ENCODE measurements at places on chromosomes 5 and 9.
A peak's percentile ranks its signal among the peaks of the same experiment; 100 is the strongest.

- DNase-seq, result peak; percentile 65
Measured at GRCh38 chr5:134874831-134875655, 872 bp downstream of the TXNDC15 start.

GRCh38 chr5:66710557-66711088 lies 114.4 kb downstream of the MAST4 start:
- peak; percentile 13 for DNase-seq

- DNase-seq, result no peak
Measured at GRCh38 chr5:5473226-5473625, 50.7 kb downstream of the ICE1 start.

GRCh38 chr5:95075111-95075510 lies 209.8 kb downstream of the MCTP1 start:
- DNase-seq, result no peak

- no peak for DNase-seq
Measured at GRCh38 chr9:83937861-83938455, 16.7 kb upstream of the KIF27 start.

DNA sequence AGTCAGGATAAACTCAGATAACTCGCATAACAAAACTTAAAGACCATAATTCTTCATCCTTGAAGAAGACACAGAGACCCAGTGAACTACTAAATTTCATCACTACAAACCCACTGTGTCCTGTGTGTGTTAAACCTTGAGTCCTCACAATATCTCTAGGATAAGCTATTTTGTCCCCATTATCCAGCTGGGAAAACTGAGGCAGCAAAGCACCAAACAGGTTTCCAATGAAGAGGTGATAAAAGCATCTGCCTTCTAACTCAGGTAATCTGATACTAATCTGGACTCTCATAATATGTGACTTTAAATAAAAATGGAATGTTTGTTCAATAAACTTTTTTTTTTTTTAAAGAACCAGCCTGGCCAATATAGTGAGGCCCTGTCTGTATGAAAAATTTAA lies 62.7 kb upstream of the PPP2CA start:
- no peak for DNase-seq

GRCh38 chr9:114452219-114453165 lies 52.8 kb downstream of the WHRN start:
- no peak for DNase-seq

DNA sequence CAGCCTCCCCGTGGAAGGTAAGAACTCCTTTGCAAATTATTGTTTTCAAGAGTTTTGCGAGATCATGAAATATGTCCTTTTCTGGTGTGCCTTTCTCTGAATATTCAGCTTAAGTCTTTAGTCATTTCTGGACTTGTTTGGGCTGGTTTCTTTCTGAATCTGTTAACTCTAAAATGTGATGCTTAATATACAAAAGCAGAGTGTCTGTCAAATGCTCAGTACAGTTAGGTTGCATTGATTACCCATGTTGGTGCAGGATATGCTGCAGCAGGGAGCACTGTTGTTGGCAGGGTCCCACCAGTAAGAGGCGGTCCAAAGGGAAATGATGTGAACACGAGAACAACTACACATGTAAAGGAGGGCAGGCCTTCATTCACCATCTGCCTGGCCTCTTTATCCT lies 47.7 kb downstream of the SPTAN1 start:
- no peak for DNase-seq

- no peak for DNase-seq
Measured at GRCh38 chr5:135131801-135132680, 98.0 kb upstream of the PITX1 start.

DNA sequence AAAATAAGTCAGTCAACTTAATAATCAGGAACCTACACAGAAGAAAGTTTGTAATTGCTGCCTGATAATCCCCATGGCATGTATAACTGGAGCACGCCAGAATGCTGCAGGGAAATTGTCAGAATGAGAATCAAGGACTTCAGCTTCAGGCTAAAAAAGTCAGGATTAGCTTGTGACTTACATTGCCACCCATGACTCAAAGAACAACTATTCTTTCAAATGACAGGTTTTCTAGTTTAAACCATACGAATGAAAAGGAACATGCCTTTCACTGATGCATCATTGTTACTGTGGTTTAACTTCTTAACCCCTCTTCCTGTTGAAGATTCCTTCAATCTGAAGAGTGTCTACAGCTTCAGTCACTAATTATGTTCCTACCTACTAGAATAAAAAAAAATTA lies 112.4 kb downstream of the ISL1 start:
- peak; percentile 37 for DNase-seq

GRCh38 chr9:110809038-110809595 lies 140.5 kb downstream of the MUSK start:
- DNase-seq, result no peak

GRCh38 chr5:54516051-54516655 lies 1.4 kb upstream of the SNX18 start:
- no peak for DNase-seq

GRCh38 chr9:105282870-105283621 lies 38.6 kb downstream of the SLC44A1 start:
- no peak for DNase-seq

DNA sequence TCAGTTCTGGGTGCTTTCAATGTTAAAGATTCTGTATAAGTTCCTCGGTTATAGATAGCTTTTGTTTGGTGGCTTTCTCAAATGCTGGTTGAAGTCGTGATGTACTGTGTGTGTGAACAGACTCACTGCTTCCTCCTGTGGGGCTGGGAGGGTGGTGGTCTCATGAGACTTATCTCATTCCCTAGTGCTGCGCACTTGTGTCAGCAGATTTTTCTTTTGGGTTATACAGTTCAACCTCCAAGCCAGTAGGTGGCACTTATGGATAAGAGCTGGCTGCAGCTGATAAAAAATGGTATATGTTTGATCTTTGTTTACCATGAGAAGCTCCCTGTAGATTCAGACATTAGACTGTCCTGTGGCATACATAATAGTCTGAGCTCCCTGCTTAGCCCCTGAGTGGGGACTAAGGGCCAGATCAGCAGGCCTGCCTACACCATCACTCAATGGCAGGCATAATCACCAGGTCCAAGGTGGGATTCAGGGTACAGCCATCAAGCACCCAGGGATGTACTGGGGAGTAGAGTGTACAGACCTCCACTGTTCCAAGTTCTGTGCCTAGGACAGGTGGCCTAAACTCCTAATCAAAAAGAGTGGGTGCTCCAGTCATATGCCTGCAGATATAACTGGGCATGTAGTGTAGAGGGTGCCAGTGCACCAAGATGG lies 174.2 kb downstream of the OXCT1 start:
- no peak for DNase-seq

DNA sequence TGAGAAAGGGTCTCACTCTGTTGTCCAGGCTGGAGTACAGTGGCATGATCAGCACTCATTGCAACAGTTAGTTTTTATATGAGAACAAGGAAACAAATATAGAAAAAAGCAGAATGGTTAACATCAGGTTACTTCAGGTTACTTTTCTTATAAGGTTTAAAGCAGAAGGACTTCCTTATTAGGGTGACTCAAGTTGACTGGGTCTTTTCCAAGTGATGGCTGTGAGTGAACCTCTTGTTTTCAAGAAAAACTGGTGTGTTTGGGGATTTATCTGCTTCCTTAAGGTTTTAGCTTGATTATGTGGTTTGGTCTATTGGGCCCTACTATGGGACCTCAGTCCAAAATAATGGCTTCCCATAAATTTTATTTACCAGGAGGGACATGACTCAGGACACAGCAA lies 99.2 kb downstream of the ARRDC3 start:
- DNase-seq, result no peak

- DNase-seq, result no peak
Measured at GRCh38 chr9:107025260-107026035, 162.5 kb downstream of the ZNF462 start.

- DNase-seq, result no peak
Measured at GRCh38 chr5:61019642-61020041, 74.6 kb downstream of the NDUFAF2 start.

DNA sequence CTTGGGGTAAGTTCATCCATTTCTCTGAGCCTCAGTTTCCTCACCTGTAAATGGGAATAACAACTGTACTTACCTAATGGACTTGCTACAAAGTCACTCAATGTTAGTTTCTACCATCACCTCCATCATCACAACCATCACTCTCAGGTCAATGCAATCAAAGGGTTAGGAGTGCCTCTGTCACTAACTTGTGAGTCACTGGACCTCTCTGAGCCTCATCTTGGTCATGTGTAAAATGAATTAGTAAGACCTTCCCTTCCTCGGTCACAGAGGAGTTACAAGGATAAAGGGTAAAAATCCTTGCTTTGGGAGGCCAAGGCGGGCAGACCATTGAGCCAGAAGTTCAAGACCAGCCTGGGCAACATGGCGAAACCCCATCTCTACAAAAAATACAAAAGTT lies 12.8 kb downstream of the FABP6 start:
- no peak for DNase-seq

DNA sequence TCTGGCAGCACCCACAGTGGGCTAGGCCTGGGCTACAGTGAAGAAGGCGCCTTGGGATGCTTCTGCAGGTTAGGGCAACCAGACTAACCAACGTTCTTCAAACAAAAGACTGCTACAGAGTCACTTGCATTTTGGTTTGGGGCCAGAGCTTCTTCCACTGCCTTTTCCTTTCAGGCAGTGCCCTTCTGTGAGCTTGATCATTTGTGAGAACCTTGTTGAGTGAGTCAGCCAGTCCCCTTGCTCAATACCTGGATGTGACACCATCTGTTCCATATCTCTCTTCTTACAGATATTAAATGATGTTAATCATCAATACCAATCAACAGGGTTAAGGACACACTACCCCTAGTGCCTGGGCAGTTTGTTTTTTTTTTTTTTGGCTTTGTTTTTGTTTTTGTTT lies 46.5 kb upstream of the VDAC1 start:
- DNase-seq, result no peak

GRCh38 chr5:142322747-142323479 lies 1.9 kb downstream of the SPRY4 start:
- DNase-seq, result no peak

Measured in non-pigmented ciliary epithelial cell (primary cell).